ENCODE measurements at places on chromosomes 1 and 21.

GRCh38 chr1:173328961-173329360 lies 121.8 kb upstream of the TNFSF4 start:
- DNase-seq = no peak

- DNase-seq = no peak
Observed at GRCh38 chr1:228410015-228410414, 3.4 kb upstream of the TRIM11 start.

- DNase-seq = no peak
Observed at GRCh38 chr1:161013131-161013487, 7.8 kb downstream of the F11R start.

DNA sequence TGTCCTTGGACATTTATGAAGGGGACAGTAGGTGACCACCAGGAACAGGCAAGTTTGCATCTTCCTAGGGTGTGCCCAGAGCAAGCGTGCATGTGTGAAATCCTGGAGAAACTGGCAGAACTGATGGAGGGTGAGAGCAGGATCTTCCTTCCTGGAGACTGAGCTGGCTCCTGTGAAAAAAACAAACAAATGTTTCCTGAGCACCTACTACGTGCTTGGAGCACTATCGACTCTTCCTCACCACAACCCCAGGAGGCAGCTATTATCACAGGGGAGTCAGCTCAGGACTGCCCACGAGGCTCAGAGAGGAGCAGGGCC lies 1.5 kb upstream of the EDN2 start:
- DNase-seq = no peak

GRCh38 chr21:43262427-43262826 lies 93.6 kb downstream of the CRYAA start:
- DNase-seq = no peak

GRCh38 chr21:43712268-43712942 lies 6.5 kb upstream of the PDXK start:
- no peak for DNase-seq

DNA sequence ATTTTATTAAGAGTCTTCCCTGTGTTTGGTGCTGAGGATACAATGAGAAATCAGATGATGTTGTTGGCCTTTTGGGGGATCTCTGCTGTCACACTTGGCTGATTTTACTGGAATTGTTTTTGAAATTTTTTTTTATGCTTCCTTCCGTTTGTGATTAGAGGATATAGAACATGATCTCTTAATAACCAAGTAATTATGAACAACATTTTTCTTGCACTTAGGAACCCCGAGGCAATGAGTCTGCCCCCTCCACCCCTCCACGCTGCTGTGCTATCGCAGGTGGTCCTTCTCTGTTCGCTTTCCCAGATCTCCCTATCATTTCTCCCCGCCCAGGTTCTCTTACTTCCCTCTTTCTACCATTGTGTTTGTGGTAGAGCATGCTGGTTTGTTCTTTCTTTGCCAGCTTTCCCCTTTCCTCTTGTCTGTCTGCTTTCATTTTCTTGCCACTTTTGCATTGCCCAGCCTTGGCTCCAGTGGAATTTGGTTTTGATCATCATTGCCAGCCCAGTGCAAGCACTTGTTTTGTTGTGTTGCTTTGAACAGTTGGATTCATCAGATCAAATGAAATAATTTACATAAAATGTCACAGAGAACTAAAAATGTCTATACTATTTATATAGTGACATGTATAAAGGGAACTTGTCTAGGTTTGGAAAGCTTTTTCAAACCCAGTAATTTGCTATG lies 73.1 kb upstream of the SCCPDH start:
- no peak for DNase-seq

- DNase-seq = no peak
Observed at GRCh38 chr1:4079815-4080214, 179.7 kb upstream of the C1orf174 start.

DNA sequence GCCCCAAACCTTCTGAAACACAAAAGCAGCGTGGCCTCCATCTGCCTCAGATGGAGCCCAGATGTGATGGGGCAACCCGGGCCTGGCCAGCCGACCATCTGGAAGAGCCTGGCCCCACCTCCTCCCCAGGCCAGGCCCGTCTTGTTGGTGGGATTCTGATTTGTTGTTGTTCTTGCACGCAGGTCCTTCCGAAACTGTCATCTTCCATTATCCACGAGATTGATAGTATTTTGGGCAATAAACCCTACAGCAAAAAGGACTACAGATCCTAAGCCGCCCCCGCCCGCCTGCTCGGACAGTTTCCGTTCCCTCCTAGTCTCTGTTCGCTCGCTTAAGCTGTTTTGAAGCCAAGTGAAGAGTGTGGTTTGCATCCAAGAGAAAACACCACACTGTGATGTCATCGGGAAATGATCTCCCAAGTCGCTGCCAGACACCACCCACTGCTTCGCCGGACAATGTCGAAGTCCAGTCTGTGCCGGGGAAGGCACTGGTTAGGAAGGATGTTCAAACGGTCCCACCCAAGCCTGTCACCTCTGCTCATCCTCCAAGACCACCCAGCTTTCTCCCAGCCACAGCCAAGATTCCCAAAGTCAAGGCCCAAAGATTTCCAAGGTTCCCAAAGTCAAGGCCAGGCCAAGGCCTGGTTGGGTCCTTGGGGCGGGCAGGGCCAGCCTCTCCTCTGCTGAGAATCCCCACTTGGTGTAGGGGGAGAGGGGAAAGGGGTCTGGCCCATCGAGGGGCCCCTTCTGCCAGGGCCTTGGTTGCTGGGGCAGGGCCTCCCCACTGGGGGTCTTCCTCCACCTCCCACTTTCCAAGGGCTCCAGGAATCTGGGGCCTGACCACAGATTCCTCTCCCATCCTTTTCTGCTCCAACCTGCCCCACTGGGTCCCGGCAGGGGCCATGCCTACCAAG lies 52.9 kb downstream of the KCNAB2 start:
- DNase-seq = peak; percentile 52

DNA sequence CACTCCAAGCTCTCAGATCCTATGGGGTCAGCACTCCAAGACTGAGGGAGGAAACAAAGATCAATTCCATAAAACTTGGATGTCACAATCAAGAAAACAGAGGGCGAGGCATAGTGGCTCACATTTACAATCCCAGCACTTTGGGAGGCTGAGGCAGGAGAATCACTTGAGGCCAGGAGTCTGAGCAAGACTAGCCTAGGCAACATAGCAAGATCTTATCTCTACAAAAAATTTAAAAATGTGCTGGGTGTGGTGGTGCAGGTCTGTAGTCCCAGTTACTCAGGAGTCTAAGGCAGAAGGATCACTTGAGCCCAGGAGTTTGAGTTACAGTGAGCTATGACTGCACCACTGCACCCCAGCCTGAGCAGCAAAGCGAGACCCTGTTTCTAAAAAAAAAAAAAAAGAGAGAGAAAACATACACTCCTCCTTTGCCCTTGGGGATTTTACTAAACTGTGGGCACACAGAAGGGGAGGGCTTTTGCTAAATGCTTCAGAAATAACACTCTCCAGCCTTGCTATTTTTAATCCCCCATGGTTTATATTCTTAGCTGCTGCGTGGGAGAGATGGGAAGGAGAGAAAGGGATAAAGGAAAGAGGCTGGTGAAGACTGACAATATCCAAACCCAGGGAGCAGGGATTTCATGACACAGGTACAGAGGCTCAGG lies 18.1 kb downstream of the ARHGEF2 start:
- no peak for DNase-seq

- DNase-seq = no peak
Observed at GRCh38 chr1:14303011-14303410, 295.5 kb upstream of the KAZN start.

DNA sequence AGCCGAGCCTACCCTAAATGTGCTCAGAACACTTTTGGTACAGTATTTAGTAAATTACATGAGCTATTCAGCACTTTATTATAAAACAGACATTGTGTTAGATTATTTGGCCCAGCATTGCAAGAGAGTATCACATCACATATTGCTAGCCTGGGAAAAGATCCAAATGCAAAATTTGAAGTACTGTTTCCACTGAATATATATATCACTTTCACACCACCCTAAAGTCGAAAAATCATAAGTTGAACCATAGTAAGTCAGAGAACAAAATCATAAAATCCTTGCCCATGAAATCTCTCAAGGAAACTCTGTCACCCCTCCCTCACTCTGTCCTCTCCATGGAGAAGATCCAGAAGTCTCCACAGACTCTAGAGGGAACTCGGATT lies 33.1 kb downstream of the RGS8 start:
- peak; percentile 76 for DNase-seq

GRCh38 chr1:115462566-115463076 lies 124.6 kb upstream of the NGF start:
- DNase-seq = no peak

DNA sequence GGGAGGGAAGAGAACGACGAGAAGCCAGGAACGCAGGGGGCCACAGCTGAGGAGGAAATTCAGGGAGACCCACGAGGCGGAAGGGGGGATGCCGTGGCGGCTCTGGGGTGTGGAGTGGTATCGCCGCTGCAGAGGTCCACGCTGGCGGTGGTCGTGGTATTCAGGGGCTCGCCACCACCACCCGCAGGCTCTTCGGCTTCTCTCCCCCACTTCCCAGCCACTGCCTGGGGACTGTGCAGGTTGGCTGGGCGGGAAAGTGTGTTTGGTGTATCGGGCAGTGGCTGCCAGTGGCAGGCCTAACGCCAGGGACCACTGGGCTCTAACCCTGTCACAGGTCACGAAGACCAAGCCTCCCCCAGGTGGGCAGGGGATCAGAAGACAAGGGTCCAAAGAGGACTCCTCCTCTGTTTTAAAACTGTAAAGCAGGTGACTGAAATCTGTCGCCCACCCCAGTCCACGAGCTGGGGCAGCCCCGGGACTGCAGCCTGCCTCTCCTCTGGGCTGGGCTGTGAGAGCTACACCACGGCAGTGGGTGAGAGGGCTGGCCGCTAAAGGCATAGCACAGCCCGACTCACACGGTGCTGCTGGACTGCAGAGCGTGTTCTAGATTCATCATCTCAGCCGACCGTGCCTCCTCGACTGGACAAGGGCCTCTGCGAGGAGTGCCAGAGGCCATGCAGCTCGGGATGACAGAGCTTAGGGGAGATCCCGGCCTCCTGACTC lies 30.9 kb downstream of the SLC66A1 start:
- DNase-seq = no peak

Measured in forelimb muscle (tissue), 1 donor.